Stimulated activated CD8-positive, alpha-beta memory T cell treated with anti-CD3 and anti-CD28 coated beads, Interleukin-4, amount 100 ng/mL, for 48 hours (primary cell): ENCODE measurements at places on chromosomes 2 and 18.

DNA sequence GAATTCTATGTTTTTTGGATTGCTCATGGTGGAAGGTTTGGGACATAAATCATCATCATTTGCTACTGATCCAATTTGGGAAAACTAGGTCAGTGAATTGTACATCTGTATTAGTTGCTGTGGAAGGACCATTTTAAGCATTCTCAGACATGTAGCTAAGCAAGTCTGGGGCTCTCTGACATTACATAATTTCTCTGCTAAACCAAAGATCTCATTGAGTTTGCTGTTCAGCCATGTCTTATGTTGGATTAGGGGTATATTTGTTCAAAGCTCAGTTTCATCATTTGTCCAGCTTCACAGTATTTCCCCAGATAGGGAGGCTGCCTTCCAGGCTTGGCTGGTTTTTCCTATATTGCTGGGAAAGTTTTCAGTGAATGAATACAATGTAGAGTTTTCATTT, 399.7 kb downstream of the MTX2 start:
- DNase-seq = no peak

DNA sequence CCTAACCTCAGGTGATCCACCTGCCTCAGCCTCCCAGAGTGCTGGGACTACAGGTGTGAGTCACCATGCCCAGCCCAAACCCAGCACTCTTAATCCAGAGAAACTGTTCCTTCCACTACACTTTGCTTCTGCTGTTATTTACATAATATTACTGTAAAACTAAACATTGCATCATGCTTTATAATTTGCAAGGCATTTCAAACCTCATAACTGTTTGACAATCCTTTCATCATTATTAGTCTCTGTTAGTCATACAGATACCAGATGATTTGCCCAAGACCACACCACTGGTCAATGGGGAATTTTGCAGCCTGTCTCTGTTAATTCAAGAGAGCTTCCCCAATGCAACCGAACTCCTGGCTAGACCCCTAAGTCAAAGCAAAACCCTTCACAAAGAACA, 338.3 kb downstream of the ALK start:
- no peak for DNase-seq

GRCh38 chr2:108607706-108608301, 73.5 kb downstream of the LIMS1 start:
- no peak for DNase-seq

DNA sequence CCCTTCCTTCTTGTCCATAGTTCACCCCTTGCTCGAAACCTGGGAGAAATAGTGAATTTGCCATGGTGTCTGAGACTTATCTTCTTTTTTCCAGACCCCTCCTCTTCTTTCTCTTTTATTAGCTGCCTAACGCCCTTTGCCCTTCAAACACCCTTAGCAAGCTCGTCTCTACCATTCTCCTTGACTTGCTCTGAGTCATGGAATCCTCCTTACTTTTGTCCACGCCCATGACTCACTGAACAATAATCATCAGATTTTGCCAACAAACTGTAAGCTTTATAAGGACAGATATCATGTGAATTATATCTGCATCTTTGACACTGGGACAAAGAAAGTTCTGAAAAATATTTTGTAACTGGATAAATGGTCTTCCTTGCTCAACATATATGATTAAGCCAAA, 67.1 kb upstream of the CNTNAP5 start:
- no peak for DNase-seq

GRCh38 chr2:23200787-23201114, 184.2 kb upstream of the KLHL29 start:
- no peak for DNase-seq

DNA sequence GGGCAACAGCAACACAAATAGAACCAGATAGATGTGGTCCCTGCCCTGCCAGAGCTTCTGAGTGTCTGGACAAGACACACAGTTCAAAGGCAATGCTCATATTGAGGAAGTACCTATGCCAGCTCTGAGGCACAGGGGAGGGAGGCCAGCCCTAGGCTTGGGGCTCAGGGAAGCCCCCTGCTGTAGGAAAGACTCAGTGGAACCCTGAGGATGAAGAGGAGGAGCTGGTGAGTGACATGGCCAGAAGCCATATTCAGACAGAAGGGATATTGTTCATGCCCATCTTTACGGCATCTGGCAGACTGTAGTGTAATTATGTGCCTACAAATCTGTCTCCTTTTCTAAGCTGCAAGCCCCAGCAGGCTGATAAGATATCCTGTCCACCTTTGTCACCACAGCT, 8.8 kb downstream of the SIGLEC15 start:
- DNase-seq = no peak
